ENCODE measurements at places on chromosomes 4 and X.
A peak's percentile ranks its signal among the peaks of the same experiment; 100 is the strongest.

DNA sequence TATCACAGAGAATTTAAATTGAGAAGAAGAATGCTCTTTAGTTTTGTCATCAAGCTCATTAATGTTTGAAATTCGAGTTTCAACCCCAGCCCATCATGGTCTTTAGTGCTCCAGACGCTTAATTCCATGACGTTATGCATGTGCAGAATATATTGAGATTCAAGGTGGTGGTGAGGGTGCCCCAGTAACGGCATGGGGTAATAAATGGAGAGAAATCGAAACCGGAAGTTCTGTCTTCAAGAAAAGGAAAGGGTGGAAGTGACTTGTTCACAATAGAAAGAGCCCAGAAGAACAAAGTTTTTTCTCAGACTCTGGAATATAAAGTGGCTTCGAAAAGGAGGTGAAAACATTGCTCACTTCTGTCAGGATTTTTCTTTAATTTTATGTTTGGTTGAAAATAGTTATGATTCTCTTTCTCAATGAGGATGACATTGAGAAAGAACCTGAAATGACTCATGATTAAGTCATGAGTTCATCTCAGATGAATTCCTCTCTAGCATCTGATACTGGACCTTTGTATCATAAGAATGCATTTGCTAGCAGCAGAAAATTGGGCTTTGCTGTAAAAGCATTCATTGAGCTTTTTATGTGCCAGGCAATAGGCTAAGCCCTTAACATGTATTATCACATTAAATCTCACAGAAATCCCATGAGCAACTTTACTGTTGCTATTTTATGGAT lies 779 bp upstream of the DDX60L start:
- DNase-seq = peak; percentile 46

- DNase-seq = no peak
Measured at GRCh38 chr4:48670587-48670986, 109.5 kb downstream of the FRYL start.

DNA sequence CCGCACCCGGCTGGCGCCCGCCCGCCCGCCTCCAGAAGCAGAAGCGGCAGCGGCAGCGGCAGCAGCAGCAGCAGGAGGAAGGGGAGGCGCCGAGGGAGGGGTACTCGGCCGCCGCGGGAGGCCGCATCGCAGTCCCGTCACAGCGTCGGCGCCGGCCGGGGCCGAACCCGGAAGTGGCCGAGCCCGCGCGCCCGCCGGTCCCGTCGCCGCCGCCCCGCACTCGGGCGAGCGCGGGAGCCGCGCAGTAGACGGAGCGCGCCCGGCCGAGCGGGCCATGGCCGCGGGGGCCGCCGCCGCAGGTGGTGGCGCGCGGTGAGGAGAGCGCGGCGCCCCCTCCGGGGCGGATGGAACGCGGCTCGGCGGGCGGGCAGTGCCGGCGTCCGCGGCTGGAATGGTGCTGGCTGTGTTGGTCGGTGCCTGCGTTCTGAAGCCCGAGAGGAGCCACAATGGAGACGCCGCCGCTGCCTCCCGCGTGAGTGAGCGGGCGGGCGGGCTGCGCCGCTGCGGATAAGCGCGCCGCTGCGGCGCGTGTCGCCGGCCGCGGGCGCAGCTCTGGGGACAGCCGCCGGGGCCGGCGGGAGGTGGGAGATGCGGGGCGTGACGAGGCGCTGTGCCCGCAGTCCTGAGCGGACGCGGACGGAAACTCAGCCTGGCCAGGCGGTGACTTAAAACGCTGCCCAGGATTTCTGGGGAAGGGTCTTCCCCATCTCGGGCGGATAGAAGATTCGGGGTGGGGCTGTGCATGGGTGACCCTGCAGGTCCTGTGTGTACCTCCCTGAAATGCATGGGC lies at the start of gene KLHL2:
Gene KLHL2 (plus strand): TSS at position 131 of the 790 bp plus-strand sequence. CDS start 316 bp downstream, at position 447.
- DNase-seq = peak; percentile 54

DNA sequence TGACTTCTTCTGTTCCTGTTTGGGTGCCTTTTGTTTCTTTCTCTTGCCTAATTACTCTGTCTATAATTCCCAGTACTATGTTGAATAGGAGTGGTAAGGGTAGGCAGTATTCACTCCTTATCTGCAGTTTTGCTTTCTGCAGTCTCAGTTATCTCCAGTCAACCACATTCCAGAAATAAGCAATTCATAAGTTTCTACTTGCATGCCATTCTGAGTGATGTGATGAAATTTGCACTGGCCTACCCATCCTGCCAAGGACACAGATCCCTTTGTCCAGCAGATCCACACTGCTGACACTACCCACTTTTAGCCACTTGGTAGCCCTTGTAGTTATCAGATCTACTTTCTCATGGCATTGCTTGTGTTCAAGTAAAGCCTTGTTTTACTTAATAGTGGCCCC lies 971.6 kb upstream of the INTU start:
- no peak for DNase-seq

- DNase-seq = no peak
Measured at GRCh38 chr4:623914-624566, 1.3 kb upstream of the PDE6B start.

DNA sequence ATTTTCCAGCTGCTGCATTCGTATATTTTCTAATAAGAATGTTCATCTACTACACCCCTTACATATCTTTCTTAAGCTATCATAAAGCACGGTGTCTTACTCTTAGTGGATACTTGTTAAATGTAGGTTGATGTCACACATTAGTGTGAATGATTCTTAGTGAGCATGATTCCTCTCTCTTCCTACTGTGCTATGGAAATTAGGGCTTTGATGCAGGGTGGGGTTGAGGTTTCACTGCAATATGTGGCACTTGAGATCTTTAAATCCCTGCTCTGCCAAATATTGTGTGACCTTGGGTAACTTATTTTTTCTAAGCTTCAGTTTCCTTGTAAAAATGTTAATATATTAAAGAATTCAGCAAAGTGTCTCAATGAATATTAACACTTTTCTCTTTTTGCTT lies 188.4 kb downstream of the PDGFRA start:
- DNase-seq = no peak

DNA sequence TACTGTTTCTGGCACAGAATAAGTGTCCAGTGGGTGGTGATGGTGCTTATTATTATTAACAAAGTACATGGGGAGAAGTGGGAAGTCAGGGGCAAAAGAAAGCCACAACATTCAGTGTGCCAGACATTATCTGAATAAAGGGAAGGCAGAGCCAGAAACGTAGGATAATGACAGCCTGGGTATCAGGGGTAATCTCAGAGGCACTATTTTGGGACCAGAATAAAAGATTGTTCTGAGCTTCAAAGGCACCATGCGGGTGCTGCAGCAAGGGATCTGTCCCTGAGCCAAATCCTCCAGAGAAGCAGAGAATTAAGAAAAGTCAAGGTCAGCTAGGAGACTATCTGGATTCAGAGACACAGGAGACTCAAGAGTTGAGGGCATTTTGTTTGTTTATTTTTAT lies 328.8 kb upstream of the GATB start:
- DNase-seq = no peak

DNA sequence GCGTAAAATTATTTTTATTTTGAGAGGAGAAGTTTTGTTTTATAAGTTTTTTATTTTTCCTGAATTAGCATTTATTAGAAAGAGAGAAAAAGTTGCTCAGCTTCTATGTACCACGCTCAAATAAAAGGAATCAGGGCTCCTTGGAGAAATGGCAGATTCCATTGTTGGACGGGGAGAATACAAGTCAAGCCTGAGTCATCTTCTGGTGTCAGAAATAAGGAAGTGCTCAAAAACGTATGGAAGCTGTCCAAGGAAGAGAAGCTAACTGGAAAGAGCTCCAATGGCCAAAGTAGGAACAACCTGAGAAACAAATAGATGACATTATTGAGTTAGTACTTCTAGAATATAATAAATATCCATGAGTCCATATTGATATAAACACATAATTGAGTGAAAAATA lies 89.3 kb upstream of the NEIL3 start:
- no peak for DNase-seq

- DNase-seq = no peak
Measured at GRCh38 chrX:132119821-132120515, 7.9 kb downstream of the FRMD7 start.

DNA sequence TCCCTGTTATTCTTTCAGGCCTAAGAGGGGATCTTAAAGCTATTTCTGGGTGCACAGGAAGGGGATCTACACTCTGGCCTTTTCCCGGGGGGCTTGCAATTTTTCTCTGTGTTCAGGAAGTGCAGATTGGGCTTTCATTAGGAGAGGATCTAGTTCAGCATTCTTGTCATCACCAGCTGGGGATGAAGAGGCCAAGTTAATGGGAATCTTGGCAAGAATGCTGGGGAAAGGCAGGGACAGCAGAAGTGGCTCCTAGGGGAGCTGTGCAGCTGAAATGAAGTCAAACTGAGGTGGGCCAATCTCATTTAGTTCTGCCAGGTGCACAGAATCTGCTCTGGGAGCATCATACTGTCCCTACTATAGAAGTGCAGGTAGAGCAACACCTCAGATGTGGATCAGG lies 40.9 kb upstream of the ESX1 start:
- DNase-seq = no peak

DNA sequence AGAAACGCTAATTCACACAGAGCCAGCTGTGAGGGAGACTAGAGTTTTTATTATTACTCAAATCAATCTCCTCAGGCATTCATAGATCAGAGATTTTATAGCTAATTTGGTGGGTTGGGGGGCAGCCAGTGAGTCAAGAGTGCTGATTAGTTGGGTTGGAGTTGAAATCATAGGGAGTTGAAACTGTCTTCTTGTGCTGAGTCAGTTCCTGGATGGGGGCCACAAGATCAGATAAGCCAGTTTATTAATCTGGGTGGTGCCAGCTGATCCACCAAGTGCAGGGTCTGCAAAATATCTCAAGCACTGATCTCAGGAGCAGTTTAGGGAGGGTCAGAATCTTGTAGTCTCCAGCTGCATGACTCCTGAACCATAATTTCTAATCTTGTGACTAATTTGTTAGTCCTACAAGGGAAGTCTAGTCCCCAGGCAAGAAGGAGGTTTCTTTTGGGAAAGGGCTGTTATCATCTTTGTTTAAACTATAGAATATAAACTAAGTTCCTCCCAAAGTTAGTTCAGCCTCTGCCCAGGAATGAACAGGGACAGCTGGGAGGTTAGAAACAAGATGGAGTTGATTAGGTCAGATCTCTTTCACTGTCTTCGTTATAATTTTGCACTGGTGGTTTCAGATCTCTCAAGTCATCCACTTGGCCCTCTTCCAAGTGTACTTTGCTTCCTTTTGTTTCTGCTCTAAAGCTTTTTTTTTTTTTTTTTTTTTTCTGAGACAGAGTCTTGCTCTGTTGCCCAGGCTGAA lies 5.4 kb upstream of the NAA11 start:
- DNase-seq = no peak

DNA sequence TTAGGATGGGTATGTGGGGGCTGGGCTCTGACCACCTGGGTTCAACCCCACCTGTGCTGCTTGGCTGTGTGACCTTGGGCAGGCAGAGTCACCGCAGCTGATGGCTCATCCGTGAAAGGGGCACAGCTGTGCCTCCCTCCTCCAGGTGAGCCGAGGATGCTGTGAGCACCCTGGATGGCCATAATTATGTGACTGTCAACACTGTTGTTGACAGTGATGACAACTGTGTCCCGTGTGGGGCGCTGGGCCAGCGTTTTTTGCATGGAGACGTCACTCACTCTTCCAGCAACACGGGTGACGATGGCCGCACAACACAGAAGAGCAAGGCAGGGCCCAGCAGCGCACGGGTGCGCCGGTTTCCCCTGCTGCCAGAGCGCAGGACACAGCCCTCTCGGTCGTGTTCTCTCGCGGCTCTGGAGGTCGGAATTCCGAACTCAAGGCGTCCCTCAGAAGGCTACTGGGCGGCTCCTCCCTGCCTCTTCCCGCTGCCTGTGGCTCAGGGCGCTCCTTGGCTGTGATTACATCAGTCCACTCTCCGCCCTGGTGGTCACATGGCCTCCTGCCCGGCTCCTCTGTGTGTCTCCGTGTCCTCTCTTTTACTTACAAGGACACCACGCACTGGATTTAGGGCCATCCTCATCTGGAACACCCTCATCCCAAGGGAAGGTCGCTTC lies 1.3 kb downstream of the SH3TC1 start:
- no peak for DNase-seq

DNA sequence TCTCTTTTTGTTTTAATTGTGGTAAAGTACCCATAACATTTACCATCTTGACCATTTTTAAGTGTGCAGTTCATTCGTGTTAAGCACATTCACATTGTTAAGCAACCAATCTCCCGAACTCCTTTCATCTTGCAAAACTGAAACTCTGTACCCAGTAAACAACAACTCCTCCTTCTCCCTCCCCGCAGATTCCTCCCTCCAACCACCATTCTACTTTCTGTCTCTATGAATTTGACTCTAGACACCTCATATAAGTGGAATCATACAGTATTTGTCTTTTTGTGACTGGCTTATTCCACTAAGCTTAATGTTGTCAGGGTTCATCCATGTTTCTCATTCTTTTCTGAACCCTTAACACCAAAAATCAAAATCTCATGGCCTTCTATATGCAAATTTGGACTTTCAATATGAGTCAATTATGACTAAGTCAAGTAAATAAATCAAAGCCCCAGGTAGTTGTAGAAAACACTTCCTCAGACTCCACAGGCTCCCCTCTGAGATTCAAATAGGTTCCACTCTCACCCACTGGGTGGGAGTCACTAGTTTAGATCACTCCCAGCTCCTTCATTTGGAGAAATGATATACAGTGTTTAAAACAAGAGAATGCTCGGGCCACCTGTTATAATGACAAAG lies 9.8 kb upstream of the RTL5 start:
- no peak for DNase-seq

DNA sequence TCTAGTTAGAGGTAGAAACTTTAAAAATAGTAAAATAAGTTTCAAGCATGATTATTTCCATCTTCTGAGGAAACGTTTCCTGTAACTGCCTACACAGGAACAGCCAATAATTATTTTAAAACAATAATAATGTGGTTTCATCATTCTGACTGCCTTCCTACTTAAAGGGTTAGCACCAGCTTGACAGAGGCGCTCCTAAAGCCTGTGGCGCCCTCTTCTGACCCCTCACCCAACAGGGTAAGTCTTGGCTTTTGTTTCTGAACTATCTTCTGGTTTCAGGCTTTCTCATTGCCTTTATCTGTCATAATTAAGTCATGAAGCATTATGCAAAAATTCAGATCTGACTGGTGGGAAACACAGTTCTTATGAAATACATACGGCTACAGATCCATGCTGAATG lies 96.7 kb downstream of the ITM2A start:
- peak; percentile 50 for DNase-seq

DNA sequence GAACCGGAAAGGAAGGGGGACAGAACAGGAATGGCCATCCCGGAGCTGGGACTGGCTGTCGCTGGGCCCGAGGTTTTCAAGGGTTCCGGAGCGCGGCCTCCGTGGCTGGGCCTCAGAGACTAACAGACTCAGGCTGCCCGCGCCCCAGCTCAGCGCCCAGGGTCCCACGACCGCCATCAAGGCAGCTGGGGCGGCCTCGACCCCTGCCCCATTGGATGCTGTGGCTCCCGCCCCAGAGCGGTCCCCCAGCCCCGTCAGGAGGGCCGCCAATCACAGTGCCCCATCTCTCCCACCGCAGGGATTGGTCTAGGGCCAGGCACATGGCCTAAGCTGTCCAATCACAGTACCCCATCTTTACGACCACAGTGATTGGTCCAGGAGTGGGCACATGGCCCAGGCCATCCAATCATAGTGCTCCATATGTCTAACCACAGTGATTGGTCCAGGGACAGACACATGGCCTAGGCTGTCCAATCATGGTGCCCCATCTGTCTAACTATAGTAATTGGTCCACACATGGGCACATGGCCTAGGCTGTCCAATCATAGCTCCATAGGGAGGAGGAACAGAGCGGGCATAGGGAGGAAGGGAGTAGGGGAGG lies 105.3 kb upstream of the NKX1-1 start:
- DNase-seq = no peak

- no peak for DNase-seq
Measured at GRCh38 chr4:14868426-14869395, 133.6 kb upstream of the CPEB2 start.

- no peak for DNase-seq
Measured at GRCh38 chr4:96407738-96408463, 568.0 kb downstream of the PDHA2 start.

All from activated CD4-positive, alpha-beta T cell treated with anti-CD3 and anti-CD28 coated beads for 1 hour (primary cell).